ENCODE measurements at places on chromosomes 1 and 21.
A peak's percentile ranks its signal among the peaks of the same experiment; 100 is the strongest.

DNA sequence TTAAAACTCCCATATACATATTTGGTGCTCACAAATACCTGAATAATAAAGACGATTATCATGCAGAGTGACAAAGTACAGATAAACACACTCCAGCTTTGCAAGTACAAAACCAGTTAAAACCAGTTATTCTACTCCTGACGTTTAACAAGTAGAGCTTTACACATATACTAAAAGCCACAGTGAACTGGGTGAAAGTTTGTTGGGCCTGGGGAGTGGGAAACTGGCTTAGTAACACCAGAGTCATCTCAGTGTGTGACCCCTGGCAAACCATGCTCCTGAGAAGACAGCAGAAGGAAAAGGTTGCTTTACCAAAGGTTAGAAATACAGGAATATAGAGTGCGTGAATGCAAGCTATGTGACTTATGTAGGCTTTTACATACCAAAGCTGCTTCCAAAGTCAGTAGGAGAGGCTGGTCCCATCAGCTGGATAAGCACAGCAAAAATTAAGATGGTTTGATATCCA, 148.1 kb downstream of the NRIP1 start:
- no peak for DNase-seq

DNA sequence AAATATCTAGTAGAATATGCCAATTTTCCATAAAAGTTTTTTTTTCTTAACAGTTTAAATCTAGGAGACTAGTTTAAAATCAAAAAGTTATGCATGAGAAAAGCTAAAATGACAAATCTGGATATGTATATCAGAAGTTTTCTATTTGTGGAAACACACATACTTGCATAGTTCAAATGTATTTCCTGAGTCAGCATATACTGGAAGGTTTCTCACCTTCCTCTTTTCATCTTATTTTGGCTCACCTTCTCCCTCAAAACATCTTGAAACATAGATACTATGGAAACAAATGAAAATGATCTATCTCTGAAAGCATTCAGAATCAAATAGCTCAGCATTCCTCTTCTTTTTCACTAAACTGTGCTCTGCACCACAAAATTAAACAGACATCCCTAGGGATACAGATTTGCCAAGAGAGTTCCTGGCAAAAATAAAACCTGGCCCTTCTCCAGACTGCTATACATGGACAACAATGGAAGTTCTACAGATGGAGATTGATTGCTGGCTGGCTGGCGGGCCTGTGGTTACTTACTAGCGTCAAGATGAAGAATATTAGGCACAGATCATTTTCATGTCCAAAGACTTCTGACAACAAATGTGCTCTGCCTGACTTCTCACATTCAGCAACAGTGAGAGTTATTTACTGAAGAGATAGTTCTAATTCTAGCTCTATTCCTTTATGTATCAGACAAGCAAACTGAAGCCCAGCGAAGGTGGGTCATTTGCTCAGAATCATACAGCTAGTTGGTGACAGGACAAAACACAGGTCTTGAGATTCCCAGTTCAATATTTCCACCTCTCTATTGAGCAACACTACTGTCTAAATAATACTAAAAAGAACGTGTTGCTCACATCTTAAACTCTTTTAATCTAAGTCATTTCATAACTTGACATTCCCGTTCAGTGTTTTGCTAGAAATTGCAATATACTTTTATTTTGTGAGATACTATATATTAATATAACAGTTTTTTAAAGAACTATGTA, 26.6 kb downstream of the DIPK1A start:
- DNase-seq, result peak; percentile 92

- DNase-seq, result no peak
Observed at GRCh38 chr1:19643121-19643520, 990 bp upstream of the NBL1 start.

DNA sequence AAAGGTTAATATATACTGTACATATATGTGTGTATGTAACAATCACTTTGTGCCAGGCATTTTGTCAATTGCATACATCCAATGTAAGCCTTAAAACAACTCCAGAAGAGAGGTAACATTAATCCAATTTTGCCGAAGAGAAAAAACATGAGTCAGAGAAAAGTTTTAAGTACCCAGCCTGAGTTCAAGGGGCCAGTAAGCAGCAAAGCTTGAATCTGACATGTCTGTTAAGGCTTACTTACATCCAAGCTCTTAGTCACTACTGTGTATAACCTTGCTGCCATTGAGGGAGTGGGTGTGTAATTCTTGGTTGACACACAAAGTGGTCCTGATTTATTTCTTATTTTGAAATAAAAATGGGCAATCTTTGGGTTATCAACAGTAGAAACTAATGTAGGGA, 360.4 kb upstream of the LYPLAL1 start:
- no peak for DNase-seq

DNA sequence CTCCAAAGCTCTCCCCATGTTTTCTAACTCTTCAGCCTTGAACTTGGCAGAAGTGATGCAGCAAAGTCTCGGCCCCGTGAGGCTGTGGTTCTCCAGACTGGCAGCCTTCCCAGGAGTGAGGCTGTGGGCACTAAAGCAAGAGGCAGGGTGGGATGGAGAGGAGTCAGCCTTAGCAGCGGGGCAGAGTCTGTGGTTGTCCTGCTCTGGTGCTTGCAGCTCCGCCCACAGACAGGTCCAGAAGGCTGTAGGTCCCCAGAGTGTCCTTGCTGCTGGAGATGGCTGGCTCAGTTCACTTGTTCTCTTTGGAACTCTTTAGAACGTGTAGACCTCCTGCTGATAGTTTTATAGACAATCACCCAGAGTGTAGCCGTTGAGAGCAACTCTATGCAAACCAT, 142.6 kb downstream of the AJAP1 start:
- no peak for DNase-seq

- DNase-seq, result no peak
Observed at GRCh38 chr1:31396633-31397351, 16.2 kb upstream of the SERINC2 start.

GRCh38 chr1:4308806-4309205, 345.6 kb upstream of the AJAP1 start:
- no peak for DNase-seq

GRCh38 chr1:90650401-90650800, 66.7 kb downstream of the BARHL2 start:
- no peak for DNase-seq
